ENCODE measurements at places on chromosomes 3 and 15.

- H3K27me3 ChIP-seq, result no peaks in the 10 kb centered on the region
- no peak overlapping the region for H3K27ac ChIP-seq
- H3K4me1 ChIP-seq, result no peaks in the 10 kb centered on the region
- H3K36me3 ChIP-seq, result no peaks in the 10 kb centered on the region
- no peak overlapping the region for H3K4me3 ChIP-seq
Measured at GRCh38 chr15:55513152-55513551, 5.1 kb upstream of the DNAAF4 start.

DNA sequence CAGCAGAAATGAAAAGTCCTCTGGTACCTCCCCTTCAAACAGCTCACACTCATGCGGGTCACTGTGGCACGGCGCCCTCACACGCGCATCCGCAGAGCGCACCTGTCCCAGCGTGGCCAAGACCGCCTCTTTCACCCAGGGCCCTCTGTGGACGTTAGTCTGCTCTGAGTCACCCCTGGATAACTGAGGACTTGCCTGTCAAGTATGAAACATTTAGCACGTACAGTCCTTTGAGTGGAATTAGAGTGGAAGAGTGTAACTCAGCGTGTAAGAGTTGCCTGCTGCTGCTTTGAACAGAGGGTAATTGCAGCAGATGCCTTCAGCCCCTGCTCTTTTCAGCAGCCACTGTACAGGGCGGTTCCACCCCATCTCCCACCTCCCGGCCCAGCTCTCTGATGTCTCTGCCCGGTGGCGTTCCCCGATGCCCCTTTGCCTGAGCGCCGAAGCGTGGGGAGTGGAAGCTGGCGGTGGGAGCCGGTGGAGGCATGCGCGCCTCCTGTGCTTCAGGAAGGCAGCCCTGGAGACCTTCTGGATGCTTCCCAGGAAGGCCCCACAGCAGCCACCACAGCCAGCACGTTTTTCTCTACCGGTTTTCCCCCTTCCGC lies 23.0 kb downstream of the CPN2 start:
- H3K4me1 ChIP-seq, result peaks cover 53% of the 10 kb centered on the region
- H3K27me3 ChIP-seq, result no peaks in the 10 kb centered on the region
- no peak overlapping the region for H3K4me3 ChIP-seq
- no peaks in the 10 kb centered on the region for H3K36me3 ChIP-seq
- no peak overlapping the region for H3K27ac ChIP-seq

DNA sequence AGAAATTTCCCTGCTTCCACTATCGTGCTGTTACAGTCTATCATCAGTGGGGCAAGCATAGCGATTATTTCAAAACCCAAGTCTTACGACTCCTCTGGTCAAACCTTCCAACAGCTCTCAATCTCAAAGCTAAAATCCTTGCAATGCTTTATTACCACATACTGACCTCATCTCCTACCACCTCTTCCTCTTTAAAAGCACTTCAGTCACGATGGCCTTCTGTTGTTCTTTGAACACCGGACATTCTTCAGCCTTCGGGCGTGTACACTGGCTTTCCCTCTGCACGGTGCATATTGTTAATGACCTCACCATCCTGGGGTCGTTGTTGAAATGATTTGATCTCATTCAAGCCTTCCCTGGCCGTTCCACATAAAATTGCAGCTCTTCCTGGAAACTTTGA lies 31.1 kb downstream of the MAGEL2 start:
- peak; percentile 26 for DNase-seq
- H3K4me3 ChIP-seq, result no peak overlapping the region
- no peaks in the 10 kb centered on the region for H3K36me3 ChIP-seq
- H3K27me3 ChIP-seq, result no peaks in the 10 kb centered on the region

DNA sequence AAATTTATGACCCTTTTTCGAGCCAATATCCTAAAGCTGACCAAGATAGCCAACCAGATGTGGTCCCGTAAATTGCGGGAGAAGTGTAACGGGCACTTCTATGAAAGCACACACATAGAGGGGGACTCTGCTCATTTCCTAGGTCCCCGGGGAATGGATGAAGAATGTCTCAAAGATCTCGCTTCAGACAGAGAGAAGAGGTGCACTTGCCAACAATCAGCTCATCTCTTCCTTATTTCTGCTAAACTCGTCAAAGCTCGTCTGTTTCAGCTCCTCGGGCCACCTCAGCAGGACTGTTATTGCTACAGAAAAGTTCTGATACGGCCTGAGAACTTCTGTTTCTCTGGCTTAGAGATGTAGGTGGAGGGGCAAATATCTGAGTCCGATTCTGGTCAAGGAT lies 71.8 kb downstream of the TM2D3 start:
- no peak for DNase-seq
- H3K27me3 ChIP-seq, result peaks cover 20% of the 10 kb centered on the region
- H3K4me1 ChIP-seq, result no peaks in the 10 kb centered on the region
- no peak overlapping the region for H3K4me3 ChIP-seq
- H3K27ac ChIP-seq, result no peak overlapping the region

- H3K4me3 ChIP-seq, result no peak overlapping the region
- DNase-seq, result no peak
- no peaks in the 10 kb centered on the region for H3K4me1 ChIP-seq
- no peaks in the 10 kb centered on the region for H3K36me3 ChIP-seq
- no peak overlapping the region for H3K27ac ChIP-seq
Measured at GRCh38 chr3:62604751-62605351, 231.5 kb upstream of the FEZF2 start.

GRCh38 chr3:133127381-133127780 lies 89.2 kb downstream of the TMEM108 start:
- H3K27ac ChIP-seq, result no peak overlapping the region
- no peaks in the 10 kb centered on the region for H3K27me3 ChIP-seq
- H3K36me3 ChIP-seq, result no peaks in the 10 kb centered on the region
- no peaks in the 10 kb centered on the region for H3K4me1 ChIP-seq

GRCh38 chr15:69917056-69917455 lies 180.7 kb downstream of the TLE3 start:
- no peaks in the 10 kb centered on the region for H3K4me1 ChIP-seq

DNA sequence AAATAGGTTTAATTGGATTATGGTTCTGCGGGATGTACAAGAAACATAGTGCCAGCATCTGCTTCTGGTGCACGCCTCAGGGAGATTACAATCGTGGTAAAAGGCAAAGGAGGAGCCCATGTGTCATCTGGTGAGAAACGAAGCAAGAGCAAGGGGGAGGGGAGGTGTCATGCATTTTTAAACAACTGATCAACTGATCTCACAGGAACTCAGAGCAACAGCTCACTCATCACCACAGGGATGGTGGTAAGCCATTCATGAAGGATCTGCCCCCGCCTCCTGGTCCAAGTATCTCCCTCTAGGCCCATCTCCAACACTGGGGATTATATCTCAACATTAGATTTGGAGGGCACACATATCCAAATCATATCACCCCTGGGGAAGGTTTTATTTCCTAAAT lies 42.1 kb upstream of the FGF7 start:
- H3K27me3 ChIP-seq, result no peaks in the 10 kb centered on the region
- no peaks in the 10 kb centered on the region for H3K4me1 ChIP-seq
- DNase-seq, result no peak
